ENCODE measurements at places on chromosomes 7 and 10.
A peak's percentile ranks its signal among the peaks of the same experiment; 100 is the strongest.

- H3K27ac ChIP-seq: no peak overlapping the region
- H3K36me3 ChIP-seq: no peaks in the 10 kb centered on the region
- H3K27me3 ChIP-seq: no peaks in the 10 kb centered on the region
- DNase-seq: no peak
Observed at GRCh38 chr7:85829817-85830432, 643.1 kb upstream of the SEMA3D start.

- H3K4me3 ChIP-seq: no peak overlapping the region
- H3K27me3 ChIP-seq: no peaks in the 10 kb centered on the region
- DNase-seq: no peak
- no peak overlapping the region for H3K27ac ChIP-seq
Observed at GRCh38 chr7:47719675-47720074, 137.8 kb upstream of the TNS3 start.

DNA sequence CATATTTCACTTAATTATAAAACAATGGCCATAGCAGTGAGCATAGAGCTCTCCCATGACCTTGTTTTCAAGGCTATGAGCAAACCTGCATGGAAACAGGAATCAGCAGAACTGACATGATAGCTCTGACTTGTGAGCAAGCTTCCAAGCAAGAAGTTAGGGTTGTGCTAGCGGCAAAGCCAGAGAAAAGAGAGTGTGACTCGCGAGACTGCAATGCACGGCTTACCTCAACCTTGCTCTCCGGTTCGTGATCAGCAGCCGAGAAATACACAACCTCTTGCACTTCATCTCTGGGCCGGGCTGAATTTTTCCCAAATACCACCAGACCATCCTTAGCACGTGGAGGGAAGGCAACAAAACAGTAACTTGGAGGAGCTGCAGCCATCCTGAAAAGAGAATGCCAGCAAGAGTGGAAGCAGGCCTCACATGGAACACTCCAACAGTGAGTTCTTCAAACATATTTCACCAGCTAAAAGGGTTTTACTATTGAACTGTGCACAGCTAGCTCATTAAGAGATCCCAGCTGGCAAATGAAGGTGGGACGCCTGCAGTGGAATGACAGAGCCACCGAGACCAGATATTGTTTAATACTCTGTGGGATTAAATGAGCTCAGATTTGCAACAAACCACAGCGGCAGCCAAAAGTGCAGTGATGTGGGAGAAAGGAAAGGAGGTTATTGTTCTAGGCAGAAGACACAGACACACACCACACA, 20.8 kb downstream of the SCRN1 start:
- no peaks in the 10 kb centered on the region for H3K4me1 ChIP-seq
- no peak for DNase-seq
- H3K36me3 ChIP-seq: no peaks in the 10 kb centered on the region
- no peak overlapping the region for H3K4me3 ChIP-seq
- H3K27me3 ChIP-seq: peaks cover 29% of the 10 kb centered on the region

DNA sequence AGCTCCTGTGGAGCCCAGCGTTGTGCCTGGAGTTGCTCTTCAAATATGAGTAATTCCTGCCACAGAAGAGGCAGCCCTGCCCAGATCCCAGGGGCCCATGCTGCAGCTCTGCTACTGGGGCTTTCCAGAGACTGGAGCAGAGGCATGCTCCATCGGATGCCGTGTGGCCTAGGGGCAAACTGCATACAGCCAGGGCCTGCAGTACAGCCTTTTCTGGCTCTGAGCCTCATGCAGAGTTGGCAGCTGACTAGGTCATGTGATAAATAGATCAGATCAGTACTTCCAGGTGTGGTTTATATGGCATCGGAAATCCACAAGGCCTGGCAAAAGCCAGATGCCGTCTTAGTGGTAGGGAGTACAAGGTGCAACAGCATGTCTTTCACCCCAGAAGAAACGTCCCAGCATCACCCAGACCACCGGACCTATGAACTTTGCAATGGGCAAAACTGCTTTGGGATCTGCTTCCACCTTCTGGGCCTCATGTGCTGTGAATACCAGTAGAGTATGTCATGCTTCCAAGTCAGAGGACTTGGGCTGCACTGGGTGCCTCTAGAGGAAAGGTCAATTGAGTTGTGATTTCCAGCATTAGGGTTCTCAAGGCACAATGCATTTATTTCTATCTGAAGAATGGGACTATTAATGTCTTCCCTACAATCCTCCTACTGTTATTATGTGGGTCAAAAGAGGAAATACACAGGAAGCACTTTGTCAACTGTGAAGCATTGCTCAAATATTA, 250.7 kb upstream of the ZNF32 start:
- H3K27me3 ChIP-seq: peaks cover 2% of the 10 kb centered on the region
- H3K4me1 ChIP-seq: no peaks in the 10 kb centered on the region
- no peak for DNase-seq
- no peak overlapping the region for H3K4me3 ChIP-seq
- H3K27ac ChIP-seq: no peak overlapping the region
- H3K36me3 ChIP-seq: no peaks in the 10 kb centered on the region

DNA sequence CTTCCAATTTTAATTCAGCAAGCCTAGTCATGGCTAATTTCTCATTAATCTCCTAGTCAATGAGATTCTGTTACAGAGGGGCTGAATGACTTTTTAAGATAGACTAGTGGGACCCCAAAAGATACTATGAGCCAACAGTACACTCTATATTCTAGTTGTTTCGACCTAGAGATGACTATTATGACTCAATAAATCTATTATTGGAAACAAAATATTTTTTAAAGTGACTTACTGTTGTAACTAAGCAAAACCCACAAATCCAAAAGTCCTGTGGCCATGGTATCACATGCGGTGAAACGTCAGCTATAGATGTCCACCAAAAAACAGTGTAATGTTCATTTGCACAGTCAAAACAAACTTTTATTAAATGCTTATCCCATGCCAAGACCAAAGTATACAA, 95.3 kb upstream of the ADO start:
- no peak for DNase-seq
- H3K4me3 ChIP-seq: no peak overlapping the region

DNA sequence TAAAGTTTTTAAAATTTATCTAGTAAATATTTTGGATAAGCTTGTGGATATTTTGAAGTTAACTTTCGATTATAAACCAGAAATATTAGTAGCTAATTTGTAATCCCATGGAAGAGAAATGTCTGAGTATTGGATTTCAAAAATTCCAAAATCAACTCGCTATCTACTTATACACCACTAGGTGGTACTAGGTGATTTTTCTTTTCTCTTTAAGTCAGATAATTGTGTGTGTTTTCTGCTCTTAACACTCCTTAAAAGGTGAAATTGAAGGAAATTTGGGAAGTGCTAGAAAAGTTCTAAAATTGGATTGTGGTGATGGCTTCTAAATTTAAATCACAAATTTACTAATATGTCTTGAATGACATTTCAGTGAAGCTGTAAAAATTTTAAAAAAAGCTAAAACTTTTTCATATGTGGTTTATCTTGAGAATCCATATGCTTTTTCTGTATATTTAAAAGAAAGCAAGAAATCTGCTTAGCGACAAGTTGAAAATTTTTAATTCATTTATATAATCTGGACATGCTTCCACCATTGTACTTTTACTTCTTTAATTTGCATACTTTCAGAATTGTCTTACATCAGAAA, 90.2 kb downstream of the IPMK start:
- H3K36me3 ChIP-seq: no peaks in the 10 kb centered on the region
- no peak overlapping the region for H3K4me3 ChIP-seq
- H3K27me3 ChIP-seq: peaks cover 3% of the 10 kb centered on the region
- DNase-seq: no peak

DNA sequence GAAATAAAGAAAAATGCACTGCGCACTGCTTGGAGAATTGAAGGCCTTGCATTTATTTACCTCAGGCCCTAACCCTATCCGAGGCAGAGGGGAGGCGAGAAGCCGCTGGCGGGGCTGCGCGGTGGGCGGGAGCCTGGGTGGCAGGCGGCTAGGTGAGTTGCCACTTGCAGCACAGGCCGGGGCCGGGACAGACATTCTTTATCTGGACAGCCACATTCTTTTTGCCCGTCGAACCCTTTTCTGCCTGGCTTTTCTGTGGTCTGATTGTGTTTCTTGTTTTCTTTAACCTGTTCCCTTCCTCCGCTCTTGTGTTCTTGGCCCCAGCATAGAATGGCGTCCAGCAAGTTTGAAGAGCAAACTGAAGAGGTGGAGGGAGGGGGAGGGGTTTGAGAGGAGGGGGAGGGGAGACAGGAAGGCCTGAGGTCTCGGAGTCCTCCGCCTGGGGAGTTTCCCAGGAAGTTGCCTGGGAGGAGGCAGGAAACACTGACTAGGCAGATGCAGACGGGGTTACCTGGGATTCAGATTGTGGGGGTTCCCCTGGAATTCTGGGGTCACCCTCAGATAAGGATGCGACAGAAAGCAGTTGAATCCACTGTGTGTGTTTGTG, 5.1 kb downstream of the SHH start:
- no peaks in the 10 kb centered on the region for H3K36me3 ChIP-seq
- H3K4me3 ChIP-seq: no peak overlapping the region
- peaks cover 23% of the 10 kb centered on the region for H3K4me1 ChIP-seq
- H3K27me3 ChIP-seq: peaks cover 63% of the 10 kb centered on the region
- peak overlapping the region; percentile 26 for H3K27ac ChIP-seq

GRCh38 chr7:49706106-49706505, 67.3 kb upstream of the VWC2 start:
- no peaks in the 10 kb centered on the region for H3K36me3 ChIP-seq
- no peaks in the 10 kb centered on the region for H3K4me1 ChIP-seq
- DNase-seq: no peak

DNA sequence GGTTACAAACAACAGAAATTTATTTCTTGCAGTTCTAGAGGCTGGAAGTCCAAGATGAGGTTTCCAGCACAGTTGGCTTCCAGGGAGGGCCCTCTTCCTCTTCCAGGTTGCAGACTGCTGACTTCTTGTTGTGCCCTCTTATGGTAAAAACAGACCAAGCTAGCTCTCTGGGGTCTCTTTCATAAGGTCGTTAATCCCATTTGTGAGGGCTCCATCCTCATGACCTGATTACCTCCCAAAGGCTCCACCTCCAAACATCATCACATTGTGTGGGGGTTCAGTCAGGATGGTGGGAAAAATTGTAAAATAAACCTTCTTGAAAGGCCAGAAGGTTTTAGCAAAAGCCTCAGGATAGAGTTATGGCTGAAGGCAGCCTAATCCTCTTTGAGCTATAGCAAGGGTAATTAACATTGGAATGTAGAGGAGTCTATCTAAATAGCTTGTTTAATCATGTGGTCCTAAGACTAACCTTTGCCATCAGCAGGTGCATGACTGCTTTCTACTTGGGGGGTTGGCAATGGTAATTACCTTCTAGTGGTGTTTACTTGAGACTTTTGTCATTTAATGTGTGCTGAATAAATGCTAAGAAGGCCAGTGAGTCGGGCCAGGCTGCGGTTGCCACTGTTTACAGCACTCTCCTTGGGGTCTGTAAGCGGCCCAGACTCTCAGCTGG, 80.8 kb downstream of the PPP1R17 start:
- no peak for DNase-seq
- H3K36me3 ChIP-seq: no peaks in the 10 kb centered on the region
- no peak overlapping the region for H3K27ac ChIP-seq

DNA sequence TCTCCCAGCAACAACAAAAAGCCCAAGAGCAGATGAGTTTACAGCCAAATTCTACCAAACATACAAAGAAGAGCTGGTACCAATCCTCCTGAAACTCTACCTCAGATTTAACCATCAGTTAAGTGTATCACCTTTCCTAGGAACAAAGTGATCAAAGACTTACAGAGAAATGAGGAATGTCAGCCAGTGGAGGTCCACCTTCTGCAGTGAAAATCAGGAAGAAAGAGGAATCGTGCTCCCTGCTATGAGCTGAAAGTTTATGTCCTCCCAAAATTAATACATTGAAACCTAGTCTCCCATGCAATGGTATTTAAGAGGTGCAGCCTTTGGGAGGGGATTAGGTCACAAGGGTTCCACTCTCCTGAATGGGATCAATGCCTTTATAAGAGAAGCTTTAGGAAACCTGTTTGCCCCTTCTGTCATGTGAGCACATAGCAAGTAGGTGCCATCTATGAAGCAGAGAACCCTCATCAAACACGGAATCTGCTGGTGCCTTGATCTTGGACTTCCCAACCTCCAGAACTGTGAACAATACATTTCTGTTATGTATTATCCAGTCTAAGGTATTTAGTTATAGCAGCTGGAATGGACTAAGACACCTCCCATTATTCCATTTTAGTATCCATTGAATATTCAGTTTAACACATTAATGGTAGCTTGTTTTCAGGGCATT, 139.0 kb upstream of the FZD8 start:
- H3K27me3 ChIP-seq: peaks cover 2% of the 10 kb centered on the region
- no peak overlapping the region for H3K27ac ChIP-seq
- DNase-seq: no peak
- no peak overlapping the region for H3K4me3 ChIP-seq

DNA sequence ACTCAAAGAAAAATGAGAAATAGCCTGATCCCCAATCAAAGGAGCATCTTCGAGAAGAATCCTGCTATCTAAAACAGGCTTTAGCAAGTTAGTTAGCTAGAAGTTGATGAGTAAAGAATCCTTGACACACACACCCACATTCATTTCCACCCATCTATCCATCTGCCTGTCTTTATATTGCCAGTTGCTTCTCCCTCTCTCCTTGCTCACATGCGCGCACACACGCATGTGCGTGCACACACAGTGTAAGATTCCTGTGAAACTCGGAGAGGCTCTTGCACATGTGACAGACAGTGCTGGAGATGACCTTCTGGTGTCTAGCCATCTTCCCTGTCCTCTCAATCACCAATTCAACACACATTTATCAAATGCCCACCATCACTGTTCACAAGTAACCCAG, 393.3 kb downstream of the PLXNA4 start:
- no peak for DNase-seq
- H3K27me3 ChIP-seq: no peaks in the 10 kb centered on the region
- no peaks in the 10 kb centered on the region for H3K36me3 ChIP-seq
- H3K27ac ChIP-seq: no peak overlapping the region

DNA sequence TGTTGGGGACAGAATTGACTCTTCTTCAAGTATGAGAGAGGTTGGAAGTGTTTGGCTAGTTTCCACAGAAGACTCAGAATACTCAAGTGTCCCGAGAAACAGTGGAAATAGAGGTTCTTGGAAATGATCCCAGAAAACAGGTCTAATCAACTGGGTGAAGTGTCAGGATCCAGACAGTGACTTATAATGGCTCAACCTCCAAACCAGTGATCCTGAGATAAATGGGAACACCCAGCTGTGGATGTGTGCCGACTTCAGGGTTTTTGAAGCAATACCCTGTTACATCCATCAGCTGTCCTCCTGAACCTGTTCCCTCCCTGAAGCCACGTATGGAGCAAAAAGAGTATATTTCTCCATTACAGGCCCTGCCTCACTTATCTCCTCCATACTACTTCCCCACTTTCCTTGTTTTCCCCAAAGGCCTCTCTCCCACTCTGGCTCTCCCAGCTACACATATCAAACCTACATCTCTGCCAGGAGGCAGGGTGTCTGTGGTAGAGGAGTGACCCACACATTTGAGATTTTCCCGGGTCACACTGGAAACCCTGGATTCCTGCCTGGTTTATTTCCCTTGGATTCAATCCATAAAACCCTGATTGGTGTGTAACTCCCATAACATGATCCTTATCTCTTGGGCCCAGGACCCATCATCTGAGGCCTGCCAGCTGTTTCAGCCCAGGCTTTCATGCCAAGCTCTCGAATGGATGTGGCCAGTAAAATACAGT, 17.6 kb upstream of the ELOVL3 start:
- H3K36me3 ChIP-seq: no peaks in the 10 kb centered on the region
- H3K27ac ChIP-seq: no peak overlapping the region
- no peak for DNase-seq

Data from activated CD4-positive, alpha-beta T cell treated with anti-CD3 and anti-CD28 coated beads, Interleukin-2, amount 10 ng/mL, durations not matched to agents 24 days and 14 days (primary cell).